ENCODE measurements at places on chromosomes 1 and 21.

DNA sequence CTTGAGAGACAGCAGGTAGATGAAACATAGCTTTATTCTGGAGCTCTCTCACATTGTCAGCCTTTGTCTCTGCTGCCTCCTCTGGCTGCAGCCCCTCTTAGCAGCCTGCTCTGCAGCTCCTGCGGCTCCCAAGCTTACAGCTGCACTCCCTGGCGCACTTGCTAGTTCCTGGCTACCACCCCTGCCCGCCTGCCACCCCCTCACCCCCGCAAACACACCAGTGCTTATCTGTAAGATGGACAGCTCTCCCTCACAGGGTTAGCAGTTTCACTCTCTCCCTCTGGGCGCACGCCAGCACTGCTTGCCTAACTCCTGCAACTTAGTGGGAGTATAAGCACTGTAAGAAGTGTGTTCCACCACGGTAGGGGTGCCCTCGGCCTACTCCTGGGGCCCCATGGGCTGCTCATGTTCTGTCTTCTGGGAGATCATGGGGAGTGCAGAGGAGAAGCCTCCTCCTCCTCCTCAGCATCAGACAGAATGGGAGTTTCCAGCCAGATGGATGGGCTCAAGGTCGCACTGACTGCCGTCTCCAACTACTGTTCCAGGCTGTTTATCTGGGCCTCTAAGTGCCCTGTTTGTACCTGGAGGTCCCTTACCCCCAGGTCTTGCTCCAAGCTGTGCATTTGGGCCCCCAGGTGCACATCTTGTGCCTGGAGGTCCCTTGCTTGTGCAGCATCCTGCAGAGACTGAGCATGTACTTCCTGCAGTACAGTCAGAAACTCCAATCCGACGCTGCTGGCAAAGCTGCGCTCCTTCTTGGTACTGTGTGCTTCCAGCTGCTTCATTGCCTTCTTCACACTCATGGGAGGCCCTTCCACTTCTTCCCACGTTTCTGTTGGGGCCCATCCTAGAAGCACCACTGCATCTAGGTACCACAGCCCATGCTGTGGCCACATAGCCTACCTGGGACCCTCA lies 1388.1 kb downstream of the AMY1C start:
- no peak for DNase-seq

DNA sequence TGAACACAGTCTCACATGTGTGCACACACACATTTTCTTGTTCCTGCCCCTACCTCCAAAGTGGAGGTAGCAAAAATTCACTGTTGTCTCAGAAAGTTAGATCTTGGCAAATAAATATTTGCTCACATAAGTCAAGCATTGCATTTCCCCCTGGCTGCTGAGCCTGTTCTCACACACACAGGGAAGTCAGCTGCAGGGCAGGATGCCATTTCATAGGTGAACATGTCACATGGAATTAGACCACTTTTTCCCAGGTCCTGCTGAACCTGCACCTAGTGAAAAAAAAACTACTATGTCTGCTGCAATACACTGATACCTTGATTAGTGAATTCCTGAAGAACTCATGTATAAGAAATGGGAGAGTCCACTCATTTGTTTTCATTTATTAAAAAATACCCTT lies 5.3 kb upstream of the CD55 start:
- DNase-seq = no peak

DNA sequence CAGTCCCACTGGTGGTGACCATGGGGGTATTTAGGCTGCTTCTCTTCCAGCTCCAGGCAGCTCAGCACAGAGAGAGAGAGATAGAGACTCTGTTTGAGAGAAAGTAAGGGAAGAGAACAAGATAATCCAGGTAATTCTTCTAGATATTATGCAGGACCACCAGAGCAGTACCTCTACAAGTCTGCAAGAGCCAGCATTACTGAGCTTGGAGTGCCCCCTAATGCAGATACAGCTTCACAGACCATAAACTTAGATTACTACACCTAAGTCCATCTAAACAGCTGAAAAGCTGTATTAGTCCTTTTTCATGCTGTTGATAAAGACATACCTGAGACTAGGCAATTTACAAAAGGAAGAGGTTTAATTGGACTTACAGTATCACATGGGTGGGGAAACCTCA lies 570.3 kb downstream of the LRRIQ3 start:
- DNase-seq = no peak

GRCh38 chr1:21904454-21904703 lies 32.7 kb downstream of the HSPG2 start:
- DNase-seq = no peak

DNA sequence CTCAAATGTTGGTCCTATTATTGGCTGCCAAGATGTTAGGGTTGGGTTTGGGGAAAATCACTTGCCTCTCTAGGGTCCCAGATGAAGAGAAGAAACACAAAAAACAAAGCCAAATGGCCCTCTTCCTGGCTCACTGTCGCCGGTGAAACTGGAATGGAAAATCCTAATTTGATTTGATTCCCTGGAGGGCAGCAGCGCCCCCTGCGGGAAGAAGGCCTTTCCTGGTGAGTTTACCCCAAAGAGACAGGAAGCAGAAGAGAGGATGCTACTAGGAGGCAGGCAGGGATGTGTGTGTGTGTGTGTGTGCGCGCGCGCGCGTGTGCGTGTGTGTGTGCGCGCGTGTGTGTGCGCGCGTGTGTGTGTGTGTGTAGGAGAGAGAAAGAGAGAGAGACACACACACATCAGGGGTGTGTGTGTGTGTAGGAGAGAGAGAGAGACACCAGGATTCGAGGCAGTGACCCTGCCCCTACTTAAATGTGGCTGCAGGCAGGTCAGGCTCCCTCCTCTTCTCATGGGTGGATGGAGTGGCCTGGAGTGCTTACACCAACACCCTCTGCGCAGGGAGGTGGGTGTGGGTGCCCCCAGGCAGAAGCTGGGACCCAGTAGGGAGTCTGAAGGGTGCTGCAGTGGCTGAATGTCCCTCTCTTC lies 3.1 kb upstream of the SELENON start:
- DNase-seq = peak; percentile 47

GRCh38 chr1:212205843-212206242 lies 79.4 kb upstream of the PPP2R5A start:
- DNase-seq = no peak

- DNase-seq = no peak
Measured at GRCh38 chr1:4119516-4120220, 219.6 kb upstream of the C1orf174 start.

- no peak for DNase-seq
Measured at GRCh38 chr21:45419162-45419561, 14.2 kb downstream of the COL18A1 start.

DNA sequence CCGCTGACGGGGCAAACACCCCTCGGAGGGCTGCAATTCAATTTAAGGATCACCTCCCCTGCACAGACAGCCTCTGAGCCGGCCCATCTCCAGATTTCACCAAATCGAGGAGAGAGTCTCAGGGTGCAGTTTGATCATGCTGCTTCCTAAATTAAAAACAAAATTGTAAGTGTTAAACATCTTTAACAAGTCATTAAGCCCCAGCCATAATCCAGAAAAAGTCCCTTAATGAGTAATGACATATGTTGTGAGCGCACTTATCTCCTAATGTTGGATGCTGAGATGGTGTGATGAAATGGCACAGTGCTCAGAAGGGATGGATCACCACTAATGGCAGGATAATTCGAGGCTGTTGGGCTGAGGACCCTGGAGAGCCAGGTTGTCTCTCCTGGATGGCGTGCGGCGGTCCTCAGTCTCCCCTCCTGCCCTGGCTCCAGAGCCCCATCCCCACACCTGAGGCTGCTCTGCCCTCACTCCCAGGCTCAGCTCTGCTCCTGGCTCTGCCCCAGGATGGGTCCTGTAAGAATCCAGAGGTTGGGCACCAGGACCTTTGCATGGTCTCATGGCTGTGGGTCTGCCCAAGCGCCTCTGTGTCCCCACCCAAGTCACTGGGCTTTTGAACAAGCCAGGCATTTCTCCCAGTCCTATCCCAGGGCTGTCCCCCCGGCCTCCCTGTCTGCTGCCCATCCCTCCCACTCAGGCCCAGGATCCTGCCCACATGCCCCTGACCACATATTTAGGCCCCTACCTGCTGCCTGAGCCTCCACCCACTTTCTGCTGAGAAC lies 224.4 kb upstream of the POU3F1 start:
- DNase-seq = no peak

DNA sequence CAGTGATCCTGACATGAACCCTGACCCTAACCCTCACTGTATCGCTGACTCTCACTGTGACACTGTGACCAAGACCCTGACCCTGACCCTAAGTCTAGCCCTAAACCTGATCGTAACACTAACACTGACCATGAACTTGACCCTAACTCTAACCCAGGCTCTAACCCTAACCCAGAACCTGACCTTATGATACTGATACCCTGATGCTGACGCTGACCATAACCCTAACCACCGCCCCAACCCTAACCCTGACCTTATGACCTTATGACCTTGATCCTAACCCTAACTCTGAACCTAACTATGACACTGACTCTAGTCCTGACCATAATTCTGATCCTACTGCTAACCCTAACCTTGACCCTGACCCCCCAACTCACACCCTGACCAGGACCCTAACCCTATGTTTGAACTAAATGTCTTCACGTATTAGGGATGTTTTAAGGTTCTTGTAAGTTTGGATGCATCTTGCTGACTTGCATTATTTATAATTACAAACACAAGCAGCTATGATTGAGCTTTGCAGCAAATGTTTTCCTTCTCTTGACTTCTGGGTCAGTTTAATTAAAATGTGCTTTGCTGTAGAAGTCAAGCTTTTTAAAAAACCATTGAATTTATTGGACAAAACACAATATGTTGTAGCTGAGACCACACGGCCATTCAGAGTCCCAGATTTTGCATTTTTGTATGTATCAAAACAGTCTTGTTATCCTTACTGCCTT lies 23.9 kb upstream of the PRSS38 start:
- no peak for DNase-seq

GRCh38 chr1:217078959-217079358 lies 355.7 kb upstream of the ESRRG start:
- no peak for DNase-seq

DNA sequence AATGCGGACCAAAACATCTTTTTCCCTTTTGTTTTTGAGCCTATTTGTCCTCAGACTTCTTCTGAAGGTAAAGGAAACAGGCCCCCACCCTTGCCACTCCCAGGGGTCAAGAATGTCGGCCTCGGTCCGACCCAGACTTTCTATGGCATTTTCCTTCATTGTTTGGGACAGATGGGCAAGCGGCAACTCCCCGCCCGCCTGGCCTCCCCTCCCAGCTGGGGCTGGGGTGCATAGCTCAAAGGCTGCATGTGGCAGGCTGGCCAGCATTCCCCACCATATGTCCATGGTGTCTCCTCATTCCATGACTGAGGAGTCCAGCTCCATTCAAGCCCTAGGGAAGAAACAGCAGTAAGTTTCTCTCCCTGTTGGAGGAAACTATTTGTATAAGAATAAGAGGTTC lies 29.4 kb upstream of the TSPEAR start:
- DNase-seq = no peak

- no peak for DNase-seq
Measured at GRCh38 chr1:181318858-181319235, 164.5 kb upstream of the CACNA1E start.

- no peak for DNase-seq
Measured at GRCh38 chr1:8115031-8115768, 89.1 kb upstream of the ERRFI1 start.

DNA sequence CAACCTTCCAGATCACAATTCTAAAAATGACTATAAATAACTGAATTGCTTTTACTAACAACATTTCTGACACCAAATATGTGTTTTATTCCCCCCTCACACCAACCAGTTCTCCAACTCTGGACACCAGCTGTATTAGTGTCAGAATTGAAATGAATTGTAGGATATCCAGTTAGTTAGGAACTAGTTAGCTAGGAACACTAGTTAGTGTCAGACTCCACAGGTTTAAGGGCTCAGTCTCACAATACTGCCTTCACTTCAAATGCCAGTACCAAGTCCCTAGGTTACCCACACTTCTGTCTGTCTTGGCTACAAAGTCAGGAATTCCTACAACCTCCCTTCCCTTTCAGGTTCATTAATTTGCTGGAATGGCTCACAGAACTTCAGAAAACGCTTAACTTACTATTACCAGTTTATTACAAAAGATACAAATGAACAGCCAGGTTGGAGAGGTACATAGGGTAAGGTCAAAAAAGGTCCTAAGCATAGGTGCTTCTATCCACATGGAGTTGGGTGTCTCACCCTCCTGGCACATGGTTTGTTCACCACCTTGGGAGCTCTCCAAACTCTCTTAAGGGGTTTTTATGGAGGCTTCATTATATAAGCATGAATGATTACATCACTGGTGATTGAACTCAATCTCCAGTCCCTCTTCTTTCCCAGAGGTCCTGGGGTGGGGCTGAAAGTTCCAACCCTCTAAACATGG lies 4.2 kb downstream of the STXBP3 start:
- no peak for DNase-seq

GRCh38 chr1:221279146-221279545 lies 399.9 kb downstream of the HLX start:
- DNase-seq = no peak

DNA sequence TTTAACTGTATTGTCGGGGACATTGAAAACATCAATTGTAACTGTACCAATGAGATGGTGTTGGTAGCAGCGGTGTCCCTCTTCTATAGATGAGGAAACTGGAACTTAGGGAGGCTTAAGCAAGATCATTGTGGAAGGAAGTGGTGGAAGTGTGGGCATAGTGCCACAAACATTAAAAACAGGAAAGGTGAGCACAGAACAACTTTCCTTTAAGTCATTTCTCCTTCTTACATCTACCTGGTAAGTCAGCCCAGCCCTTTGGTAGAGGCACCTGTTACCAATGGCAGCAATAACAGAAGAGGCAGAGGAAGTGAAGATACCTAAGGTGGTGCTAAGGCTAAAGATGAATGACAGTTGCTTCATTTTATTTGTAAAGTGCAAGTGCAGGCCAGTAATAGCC lies 12.0 kb upstream of the CTSS start:
- no peak for DNase-seq

- DNase-seq = no peak
Measured at GRCh38 chr1:89815611-89816010, 5.2 kb upstream of the LRRC8D start.

- DNase-seq = no peak
Measured at GRCh38 chr1:155254714-155255242, 505 bp downstream of the ENTREP3 start.

DNA sequence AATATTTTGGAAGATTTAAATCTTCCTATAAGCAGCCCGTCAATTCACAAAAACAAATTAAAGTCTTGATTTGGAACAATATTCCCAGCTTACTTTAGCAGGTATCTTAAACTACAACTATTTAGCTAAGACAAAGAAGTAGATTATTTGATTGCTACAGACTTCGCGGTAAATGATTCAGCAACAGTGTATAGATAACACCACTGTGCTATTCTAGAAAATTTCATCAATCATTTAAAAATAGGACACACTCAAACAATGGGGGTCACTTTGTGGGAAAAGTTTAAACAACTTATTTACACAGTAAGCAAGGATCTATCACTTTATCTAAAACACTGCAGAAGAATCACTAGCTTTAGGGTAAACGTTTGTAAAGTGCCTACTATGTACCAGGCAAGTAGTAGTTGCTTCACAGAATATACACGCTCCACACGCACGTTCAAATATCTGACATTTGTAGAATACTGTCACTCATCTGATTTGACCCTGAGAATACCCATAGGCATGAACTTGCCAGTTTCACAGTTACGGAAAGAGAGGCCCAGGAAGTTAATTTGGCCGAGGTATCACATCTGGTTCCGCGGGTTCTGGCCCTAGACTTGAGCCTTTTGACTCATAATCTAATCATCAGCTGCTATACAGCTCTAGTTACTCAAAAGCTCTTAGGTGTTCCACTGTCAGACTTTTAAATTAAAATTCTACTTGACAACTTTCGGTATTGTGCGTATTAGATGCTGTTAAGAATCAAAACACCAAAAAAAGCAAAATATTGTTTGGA lies 876 bp downstream of the DENND2C start:
- no peak for DNase-seq

- DNase-seq = no peak
Measured at GRCh38 chr1:181033128-181033798, 520 bp upstream of the MR1 start.

- DNase-seq = no peak
Measured at GRCh38 chr21:37001441-37001840, 5.1 kb upstream of the RIPPLY3 start.
